ENCODE measurements at places on chromosomes 3 and 15.

DNA sequence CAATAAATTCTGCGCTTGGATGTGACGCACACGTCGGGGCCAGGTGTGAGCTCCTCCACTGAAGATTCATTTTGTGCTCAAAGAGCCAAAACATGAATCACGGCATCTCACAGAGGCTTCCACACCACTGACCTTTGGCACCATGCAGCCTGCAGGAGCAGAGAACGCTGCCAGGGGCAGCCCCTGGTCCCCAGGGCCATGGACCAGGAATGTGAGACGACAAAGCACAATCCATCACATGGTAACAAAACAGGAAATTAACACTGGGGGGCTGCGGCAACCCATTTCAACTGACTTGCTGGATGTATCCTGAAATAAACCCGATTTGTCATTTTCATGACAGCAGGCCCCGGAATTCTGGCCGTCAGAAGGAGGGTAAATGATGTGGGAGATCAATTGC is 167.5 kb upstream of the IGF1R start:
- DNase-seq, result no peak

GRCh38 chr3:37806505-37807200 is 55.0 kb upstream of the CTDSPL start:
- DNase-seq, result no peak

DNA sequence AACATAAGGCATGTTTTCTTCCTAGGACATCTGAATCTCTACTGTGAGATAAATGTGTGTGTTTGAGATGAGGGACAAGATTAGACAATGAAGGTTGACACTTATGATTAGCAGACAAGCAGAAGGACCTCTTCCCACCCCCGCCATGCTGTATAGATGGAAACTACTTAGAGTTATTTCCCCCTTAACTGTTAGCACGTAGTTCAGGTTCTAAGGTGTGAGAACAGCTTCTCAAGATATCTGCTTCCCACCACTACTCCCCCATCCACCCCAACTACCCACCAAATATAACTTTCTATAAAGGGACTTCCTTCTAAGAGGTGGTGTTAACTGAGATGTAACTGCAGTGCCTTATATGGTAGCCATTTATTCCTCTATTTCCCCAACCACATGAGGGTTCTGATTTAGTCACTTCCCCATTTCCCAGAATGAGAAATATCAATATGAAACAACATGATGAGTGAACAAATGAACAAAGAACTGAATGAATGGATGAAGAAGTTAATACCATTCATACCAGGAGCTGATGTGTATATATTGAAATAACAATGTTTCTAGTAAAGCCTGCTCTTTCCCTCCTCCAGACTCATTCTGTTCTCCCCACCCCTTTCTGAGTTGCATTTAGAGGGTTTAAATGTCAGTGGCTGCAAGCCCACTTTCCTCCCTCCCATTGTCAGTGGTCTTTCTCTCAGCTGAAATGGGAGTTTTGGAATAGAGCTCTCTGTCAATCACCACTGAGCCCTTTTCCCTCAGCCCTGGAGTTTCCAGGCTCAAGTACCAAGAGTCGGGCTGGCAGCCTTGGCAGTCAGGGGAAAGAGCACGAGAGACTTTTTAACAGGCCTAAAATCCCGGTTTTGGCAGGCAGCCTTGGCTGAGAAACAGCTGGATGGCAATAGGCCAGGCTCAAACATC is 7.7 kb upstream of the RFTN1 start:
- no peak for DNase-seq

- DNase-seq, result no peak
These were observed 53.9 kb downstream of the BOC start for GRCh38 chr3:113265231-113265630.

GRCh38 chr15:44676676-44677075 is 13.2 kb upstream of the SPG11 start:
- DNase-seq, result no peak

- DNase-seq, result no peak
These were observed 36.0 kb downstream of the TIGIT start for GRCh38 chr3:114329823-114330222.

DNA sequence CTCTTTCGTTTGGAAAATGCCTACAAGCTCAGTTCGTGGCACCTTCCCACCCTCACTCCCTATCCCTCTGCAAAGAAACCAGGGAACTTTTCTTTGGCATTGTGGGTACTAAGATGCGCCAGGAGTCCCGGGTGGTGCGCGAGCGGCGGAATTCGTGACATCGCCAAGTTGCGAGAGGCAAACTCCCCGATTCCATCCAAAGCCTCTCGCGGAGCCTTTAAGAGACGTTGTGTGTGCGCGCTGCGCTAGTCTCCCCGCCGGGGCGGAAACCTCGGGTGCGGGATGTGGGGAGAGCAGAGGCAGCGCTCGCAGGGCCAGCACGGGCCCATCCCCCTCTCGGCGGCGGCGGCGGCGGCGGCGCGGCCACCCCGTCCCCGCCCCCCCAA is 443 bp upstream of the NR2F2 start:
- peak; percentile 50 for DNase-seq

- DNase-seq, result peak; percentile 35
These were observed 221.1 kb upstream of the TLE3 start for GRCh38 chr15:70318594-70319465.

- peak; percentile 20 for DNase-seq
These were observed 493.9 kb upstream of the ZNF385D start for GRCh38 chr3:22244761-22245521.

DNA sequence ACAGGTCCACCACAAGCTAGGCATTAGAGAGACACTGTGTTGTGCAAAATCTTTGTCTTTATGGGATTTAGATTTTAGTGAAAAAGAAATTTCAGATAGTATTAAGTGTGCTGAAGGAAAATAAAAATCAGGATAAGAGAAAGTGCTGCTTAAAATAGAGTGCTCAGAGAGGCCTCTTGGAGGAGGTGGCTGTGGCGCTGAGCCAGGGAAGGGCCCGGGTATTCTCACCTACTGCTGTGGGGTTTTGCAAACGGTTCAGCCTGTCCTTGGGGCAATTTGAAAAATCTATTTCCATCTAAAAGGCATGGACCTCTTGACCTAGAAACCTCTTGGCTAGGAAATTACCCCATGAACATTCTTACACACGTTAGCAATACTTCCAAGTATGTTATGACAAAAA is 267.7 kb downstream of the TJP1 start:
- DNase-seq, result no peak

Measured in tibial nerve (tissue), 4 donors.